ENCODE measurements at places on chromosomes 4 and X.

- DNase-seq, result no peak
These were observed 93.6 kb upstream of the CPEB2 start for GRCh38 chr4:14908635-14909034.

GRCh38 chr4:141215030-141215429 is 5.7 kb upstream of the ZNF330 start:
- peak; percentile 79 for DNase-seq

- DNase-seq, result no peak
These were observed 5.3 kb upstream of the PAPSS1 start for GRCh38 chr4:107725281-107725859.

DNA sequence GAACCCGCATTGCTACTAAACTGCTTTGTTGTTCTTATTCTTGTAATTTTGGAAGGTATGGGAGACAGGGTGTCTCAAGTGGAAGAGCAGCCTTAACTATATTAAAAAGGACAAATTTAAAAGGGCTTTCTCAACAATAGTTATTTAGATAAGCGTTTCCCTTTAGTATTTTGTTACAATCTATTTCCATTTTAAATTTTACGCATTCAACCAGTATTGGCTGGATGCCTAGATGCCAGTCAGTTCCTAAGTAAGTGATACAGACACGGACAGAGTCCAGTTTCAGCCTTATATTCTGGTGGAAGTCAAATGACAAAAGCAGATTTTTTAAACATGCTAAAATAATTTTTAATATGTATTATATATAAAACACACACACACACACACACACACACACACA is 28.3 kb downstream of the FAT1 start:
- DNase-seq, result no peak

GRCh38 chrX:63661676-63662075 is 123.3 kb downstream of the ARHGEF9 start:
- no peak for DNase-seq

GRCh38 chrX:4909348-4909747 is 1195.9 kb upstream of the PRKX start:
- no peak for DNase-seq

- no peak for DNase-seq
These were observed 134.6 kb downstream of the ARSF start for GRCh38 chrX:3175659-3176438.

DNA sequence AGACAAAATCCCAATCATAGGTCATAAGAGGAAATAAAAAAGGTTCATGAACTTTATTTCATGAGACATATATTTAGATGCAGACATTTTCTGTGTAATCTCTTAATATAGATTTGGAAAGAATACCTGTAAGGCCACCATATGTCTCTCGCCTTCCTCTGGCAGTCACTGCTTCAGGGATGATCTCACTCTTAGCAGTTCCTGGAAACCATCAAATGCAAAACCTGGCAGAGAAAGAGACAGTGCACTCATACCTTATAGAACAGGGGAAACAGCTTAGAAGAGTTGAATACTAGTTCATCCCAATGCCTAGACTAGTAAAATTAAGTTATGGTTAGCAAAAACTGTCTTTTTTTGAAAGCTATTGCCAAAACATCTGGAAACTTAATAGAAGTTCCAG is 243.3 kb downstream of the GASK1B start:
- DNase-seq, result no peak
